Karpas-422 (cell line): ENCODE measurements at places on chromosomes 13 and 19.

DNA sequence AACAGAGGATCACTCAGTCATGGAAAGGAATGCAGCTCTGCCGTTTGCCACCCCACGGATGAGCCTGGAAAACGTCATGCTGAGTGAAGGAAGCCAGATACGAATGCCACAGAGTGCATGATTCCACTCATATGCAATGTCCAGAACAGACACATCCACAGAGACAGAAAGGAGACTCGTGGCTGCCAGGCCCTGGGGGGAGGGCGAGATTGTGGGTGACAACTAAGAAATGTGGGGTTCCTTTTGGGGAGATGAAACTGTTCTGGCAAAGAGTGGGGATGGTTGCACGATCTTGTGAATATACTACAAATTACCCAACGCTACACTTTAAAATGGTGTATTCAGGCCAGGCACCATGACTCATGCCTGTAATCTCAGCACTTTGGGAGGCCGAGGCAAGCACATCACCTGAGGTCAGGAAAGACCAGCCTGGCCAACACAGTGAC is 27.2 kb upstream of the NAPA start:
- H3K27ac ChIP-seq: no peak overlapping the region
- H3K4me3 ChIP-seq: no peak overlapping the region
- no peaks in the 10 kb centered on the region for H3K27me3 ChIP-seq
- DNase-seq: no peak
- no peaks in the 10 kb centered on the region for H3K36me3 ChIP-seq
- no peaks in the 10 kb centered on the region for H3K4me1 ChIP-seq

DNA sequence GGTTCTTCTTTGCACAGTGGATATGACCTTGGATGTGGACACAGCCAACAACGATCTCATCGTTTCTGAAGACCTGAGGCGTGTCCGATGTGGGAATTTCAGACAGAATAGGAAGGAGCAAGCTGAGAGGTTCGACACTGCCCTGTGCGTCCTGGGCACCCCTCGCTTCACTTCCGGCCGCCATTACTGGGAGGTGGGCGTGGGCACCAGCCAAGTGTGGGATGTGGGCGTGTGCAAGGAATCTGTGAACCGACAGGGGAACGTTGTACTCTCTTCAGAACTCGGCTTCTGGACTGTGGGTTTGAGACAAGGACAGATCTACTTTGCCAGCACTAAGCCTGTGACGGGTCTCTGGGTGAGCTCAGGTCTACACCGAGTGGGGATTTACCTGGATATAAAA is 9.4 kb downstream of the RFPL4AL1 start:
- no peaks in the 10 kb centered on the region for H3K36me3 ChIP-seq
- H3K27me3 ChIP-seq: no peaks in the 10 kb centered on the region
- H3K4me3 ChIP-seq: peak overlapping the region; percentile 53
- H3K27ac ChIP-seq: no peak overlapping the region

GRCh38 chr19:53394522-53394973 is 401 bp upstream of the ZNF765 start:
- peak overlapping the region; percentile 78; the same call in 1 of the 2 replicates for H3K4me3 ChIP-seq
- peaks cover 25% of the 10 kb centered on the region for H3K36me3 ChIP-seq
- DNase-seq: peak; percentile 40
- peaks cover 12% of the 10 kb centered on the region for H3K4me1 ChIP-seq
- H3K27me3 ChIP-seq: no peaks in the 10 kb centered on the region

GRCh38 chr13:38042771-38043170 is 173.2 kb upstream of the TRPC4 start:
- no peak overlapping the region for H3K4me3 ChIP-seq
- H3K36me3 ChIP-seq: no peaks in the 10 kb centered on the region
- H3K27me3 ChIP-seq: no peaks in the 10 kb centered on the region
- H3K4me1 ChIP-seq: no peaks in the 10 kb centered on the region
- H3K27ac ChIP-seq: no peak overlapping the region
- no peak for DNase-seq

- no peak overlapping the region for H3K27ac ChIP-seq
- no peaks in the 10 kb centered on the region for H3K36me3 ChIP-seq
- DNase-seq: no peak
- no peaks in the 10 kb centered on the region for H3K4me1 ChIP-seq
- H3K27me3 ChIP-seq: no peaks in the 10 kb centered on the region
Measured at GRCh38 chr13:107712145-107712860, 503.0 kb downstream of the LIG4 start.

DNA sequence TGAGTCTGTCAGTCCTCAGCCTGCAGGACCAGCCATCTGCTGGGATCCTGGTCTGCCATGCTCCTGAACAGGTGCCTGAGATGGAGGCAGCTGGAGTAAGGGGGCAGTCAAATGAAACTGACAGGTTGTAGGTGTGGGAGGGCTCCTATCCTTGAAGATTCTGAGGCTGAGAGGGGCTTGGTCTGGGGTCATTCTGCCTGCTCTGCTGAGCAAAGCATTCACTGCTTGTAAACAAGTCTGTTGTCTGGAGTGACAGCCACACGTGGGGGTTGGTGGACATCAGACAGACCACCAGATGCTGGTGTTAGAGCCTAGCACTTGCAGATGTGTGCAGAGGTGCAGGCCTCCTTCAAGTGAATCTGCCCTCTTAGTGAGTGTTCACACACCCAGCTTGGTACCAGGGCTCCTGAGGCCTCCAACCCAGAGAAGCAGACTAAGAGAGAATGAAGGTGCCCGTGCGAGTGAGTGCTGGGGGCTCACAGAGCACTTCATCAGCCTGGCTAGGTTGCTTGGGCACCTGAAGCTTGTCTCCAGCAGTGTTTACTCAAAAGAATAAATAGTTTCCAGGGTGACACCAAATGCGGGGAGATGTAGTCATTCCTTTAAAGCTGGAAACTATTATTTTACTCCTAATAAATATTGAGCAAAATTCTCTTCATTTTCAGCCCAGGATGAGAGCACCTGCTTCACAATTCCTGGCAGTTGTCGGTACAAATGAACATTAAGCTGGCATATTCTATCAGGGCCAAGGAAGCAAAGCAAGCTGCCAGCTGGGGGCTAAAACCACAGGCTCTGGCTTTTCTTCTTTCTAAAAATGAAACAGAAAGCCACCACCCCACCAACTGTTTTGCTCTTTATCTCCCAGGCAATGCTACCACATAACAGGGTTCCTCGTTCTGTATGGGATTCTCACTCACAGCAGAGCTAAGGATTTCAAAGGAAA is 82.3 kb downstream of the RNASEH2B start:
- no peak overlapping the region for H3K4me3 ChIP-seq
- H3K27me3 ChIP-seq: no peaks in the 10 kb centered on the region
- H3K27ac ChIP-seq: no peak overlapping the region
- no peaks in the 10 kb centered on the region for H3K36me3 ChIP-seq

GRCh38 chr13:91238036-91238435 is 109.5 kb upstream of the MIR17HG start:
- H3K4me1 ChIP-seq: no peaks in the 10 kb centered on the region
- no peak overlapping the region for H3K4me3 ChIP-seq
- DNase-seq: no peak

DNA sequence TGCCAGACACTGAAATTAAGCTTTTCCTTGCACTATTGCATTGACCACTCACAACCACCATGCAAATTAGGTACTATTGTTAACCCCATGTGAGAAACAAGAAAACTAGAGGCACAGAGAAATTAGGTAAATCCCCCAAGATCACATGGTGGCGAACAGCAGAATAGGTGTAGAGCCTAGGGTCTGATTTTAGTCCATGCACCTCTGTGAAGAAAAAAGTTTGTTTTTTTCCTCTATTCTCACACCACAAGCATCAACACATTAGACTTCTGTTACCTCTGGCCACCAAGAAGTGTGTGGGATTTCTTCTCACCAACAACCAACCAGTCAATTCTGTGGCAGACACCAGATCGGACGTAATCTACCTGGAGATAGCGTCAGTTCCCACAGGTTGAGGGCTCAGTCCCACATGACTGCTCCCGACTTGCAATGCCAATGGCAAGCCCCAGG is 391.9 kb downstream of the COG6 start:
- no peak for DNase-seq
- peaks cover 3% of the 10 kb centered on the region for H3K4me1 ChIP-seq
- H3K27me3 ChIP-seq: no peaks in the 10 kb centered on the region
- no peak overlapping the region for H3K27ac ChIP-seq

DNA sequence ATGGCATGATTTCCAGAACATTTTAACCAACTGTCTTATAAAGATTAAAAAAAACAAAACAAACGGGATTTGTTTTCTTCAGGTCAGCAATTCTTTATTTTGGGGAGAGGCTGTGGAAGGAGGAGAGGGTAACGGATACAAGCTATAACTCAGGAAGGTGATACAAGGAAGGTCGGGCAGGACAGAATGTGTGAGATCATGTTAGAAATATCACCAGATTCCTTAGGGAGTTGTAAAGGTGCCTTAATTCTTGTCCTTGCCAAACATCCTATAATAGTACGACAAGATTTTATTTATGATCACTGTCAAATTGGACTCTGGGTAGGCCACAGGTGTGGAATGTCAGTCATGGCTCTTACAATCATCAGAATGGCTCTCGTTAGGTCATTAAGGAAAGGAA is 503.1 kb downstream of the DIAPH3 start:
- H3K4me3 ChIP-seq: no peak overlapping the region
- no peaks in the 10 kb centered on the region for H3K36me3 ChIP-seq
- DNase-seq: no peak
- no peaks in the 10 kb centered on the region for H3K27me3 ChIP-seq

DNA sequence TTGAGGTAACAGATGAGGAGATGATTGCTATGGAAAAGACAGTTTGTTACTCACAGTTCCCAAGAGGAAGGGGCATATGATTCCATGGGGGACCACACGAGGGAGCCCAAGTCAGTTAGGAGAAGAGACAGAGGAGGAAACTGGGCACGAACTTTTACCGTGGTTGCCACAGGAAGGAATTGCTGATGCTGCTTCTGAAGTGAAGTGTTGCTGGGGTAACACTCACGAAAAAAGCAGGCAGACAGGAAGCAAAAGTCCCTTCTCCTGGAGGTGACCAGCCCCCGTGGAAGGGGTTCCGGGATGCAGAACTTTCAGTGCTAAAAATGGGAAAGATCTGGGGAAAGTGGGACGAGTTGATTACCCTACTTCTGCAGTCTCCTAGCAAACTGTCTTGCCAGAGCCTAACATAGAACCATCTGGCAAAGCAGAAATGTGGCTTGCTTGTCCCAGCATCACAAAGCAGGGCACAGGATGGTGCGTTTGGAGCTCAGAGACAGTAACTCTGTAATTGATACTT is 35.4 kb upstream of the MAP3K10 start:
- no peaks in the 10 kb centered on the region for H3K36me3 ChIP-seq
- H3K27ac ChIP-seq: no peak overlapping the region
- H3K4me3 ChIP-seq: no peak overlapping the region

DNA sequence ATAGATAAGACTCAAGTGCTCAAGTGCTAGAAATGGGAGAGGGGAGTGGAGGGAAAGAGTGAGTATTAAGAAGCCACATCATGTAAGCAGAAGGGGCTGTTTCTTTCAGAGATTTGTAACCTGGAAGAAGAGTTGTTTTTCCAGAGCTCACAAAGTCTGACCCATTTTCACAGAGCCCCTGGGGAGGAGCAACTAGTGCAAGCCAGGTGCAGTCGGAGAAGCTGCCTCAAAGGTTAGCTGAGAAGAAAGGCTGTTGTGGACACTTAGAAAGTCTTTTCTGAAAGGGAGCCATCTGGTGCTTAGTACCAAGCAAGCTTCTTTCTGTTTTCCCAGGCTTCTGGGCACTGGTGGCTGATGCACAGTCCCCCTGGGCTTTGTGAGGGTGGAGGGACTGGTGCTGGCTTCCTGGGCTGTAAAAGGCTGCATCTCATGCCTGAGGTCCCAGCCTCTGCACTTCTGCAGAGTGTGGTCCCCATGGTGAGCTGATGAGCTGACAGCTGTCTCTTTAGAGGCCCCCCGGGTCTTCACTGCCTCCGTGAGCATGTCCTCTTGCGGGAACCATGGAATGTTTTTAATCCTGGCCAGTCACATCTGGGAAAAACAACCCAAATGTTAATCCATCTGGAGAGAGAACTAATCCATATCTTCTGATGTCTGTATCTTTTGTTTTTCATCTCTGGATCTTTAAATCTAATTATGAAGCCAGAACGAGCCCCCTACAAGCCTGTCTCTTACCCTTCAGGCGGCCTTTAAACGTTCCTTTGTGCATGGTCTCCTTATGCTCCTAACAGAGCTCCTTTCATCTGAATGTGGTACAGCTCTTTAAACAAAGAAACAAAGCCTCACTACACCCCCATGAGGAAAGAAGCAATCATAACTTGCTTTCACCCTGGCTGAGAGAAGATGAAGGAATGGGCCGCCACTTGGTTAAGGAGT is 40.2 kb downstream of the OLFM4 start:
- peaks cover 5% of the 10 kb centered on the region; the same call in 1 of the 2 replicates for H3K4me1 ChIP-seq
- no peaks in the 10 kb centered on the region for H3K27me3 ChIP-seq
- no peak for DNase-seq
- H3K4me3 ChIP-seq: no peak overlapping the region
- H3K27ac ChIP-seq: no peak overlapping the region
- H3K36me3 ChIP-seq: no peaks in the 10 kb centered on the region

GRCh38 chr13:69279213-69279612 is 828.4 kb upstream of the ATXN8OS start:
- 0 out of 2 replicates have a peak, but pooled peaks cover 4% of the 10 kb centered on the region for H3K4me1 ChIP-seq
- H3K36me3 ChIP-seq: no peaks in the 10 kb centered on the region
- DNase-seq: no peak
- no peaks in the 10 kb centered on the region for H3K27me3 ChIP-seq
- no peak overlapping the region for H3K27ac ChIP-seq

GRCh38 chr19:456547-457110 is 4.2 kb downstream of the SHC2 start:
- H3K4me1 ChIP-seq: no peaks in the 10 kb centered on the region
- no peak for DNase-seq
- H3K27ac ChIP-seq: no peak overlapping the region
- no peaks in the 10 kb centered on the region for H3K36me3 ChIP-seq
- no peaks in the 10 kb centered on the region for H3K27me3 ChIP-seq

GRCh38 chr13:88704600-88705275 is 1033.6 kb downstream of the SLITRK5 start:
- peak; percentile 56 for DNase-seq
- peaks cover 22% of the 10 kb centered on the region for H3K4me1 ChIP-seq
- no peaks in the 10 kb centered on the region for H3K36me3 ChIP-seq
- no peaks in the 10 kb centered on the region for H3K27me3 ChIP-seq
- H3K27ac ChIP-seq: peak overlapping the region; percentile 39

DNA sequence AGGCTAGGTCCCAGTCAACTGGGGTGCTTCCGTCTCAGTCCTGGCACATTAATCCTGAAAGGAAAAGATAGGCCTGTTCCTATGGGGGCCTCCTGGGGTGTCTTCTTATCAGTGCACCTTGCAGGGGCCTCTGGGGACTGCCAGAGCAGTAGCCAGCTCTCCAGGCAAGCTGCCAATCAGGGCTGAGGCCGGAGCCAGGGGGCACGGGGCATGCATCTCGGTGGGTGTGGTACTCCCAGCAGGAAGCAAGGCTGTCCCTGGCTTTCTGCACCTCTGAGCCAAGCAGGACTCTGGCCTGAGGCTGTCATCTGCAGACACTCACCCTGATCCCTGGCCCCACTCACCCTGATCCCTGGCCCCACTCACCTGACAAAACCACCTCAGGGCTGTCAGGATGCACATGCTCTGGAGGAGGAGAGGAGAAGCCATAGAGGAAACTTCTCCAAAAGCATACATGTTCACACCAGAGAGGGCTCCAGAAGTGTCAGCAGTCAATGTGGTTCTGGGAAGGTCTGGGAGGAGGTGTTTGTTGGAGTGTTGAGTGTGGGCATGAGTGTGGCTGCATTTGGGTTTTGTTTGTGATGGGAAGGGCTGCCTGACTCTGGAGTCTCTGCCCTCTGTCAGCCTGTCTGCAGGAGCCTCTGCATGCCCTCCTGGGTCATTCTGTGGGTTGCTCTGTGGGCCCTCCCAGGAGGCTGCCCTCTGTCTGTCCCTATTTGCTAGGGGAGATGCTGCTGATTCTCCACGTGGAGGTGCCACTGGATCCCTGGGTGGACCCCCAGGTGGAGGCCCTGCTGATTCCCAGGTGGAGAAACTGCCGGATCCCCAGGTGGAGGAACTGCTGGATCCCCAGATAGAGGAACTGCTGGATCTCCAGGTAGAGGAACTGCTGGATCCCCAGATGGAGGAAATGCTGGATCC is 22.7 kb upstream of the KCTD15 start:
- H3K27ac ChIP-seq: no peak overlapping the region
- H3K36me3 ChIP-seq: no peaks in the 10 kb centered on the region
- DNase-seq: no peak
- H3K27me3 ChIP-seq: no peaks in the 10 kb centered on the region
